ENCODE measurements at places on chromosomes 11 and 22.

DNA sequence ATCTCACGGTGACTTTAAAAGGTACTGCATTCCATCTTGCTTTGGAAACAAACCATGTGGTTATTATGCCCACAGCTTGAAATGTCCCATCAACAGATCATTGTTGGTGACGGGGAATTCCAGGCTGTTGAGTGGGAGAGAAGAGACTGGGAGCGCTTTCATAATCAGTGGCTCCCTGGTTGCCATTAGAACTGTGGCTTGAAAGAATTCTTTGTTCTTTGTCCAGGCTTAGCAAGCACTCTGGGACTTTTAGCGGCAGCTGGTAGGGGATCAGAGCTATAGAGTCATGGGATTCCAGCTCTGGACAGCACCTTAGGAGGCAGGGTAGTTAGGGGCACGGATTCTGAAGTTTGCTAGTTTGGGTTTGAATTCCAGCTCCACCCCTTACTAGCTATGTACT lies 22.0 kb downstream of the MMP20 start:
- DNase-seq = peak; percentile 67

DNA sequence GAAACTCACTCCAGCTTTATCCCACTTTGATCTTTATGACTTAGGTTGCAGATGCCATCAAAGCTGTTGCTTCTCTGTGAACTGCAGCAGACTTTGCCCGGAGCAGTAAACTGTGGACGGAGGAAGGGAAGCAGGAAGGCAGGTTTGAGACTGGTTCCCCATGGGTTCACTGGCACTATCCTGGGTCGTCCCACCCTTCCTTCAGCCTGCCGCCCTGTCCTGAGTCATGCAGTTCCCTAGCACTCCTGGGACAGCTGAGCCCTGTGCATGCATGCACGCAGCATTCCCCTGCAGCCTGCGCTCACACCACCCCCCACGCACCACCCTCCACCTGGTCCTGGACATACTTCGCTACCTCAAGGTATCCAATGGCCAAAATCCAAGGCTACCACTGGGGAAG lies 23.5 kb upstream of the P2RY2 start:
- DNase-seq = no peak

- no peak for DNase-seq
These were observed 101.8 kb downstream of the NAV2 start for GRCh38 chr11:19814421-19814820.

- no peak for DNase-seq
These were observed 38.8 kb downstream of the PDE2A start for GRCh38 chr11:72635309-72635915.

DNA sequence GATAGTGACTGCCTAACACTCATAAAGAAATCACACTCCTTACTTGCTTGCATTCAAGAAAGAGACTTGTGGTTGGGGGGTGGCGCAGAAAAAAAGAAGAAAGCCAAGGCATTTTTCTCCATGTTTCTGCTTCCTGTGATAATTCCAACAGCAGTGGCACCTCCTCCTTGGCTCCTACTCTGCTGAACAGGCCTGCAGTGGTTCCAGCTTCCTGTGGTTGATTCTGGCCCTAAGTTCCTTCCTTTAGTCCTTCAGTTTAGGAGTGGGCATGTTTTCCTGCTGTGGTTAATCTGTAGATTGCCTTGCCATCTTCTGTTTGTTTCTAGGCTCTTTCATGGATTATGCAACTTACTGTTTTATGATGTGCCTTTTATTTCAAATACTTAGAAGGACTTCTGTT lies 940.4 kb downstream of the DLG2 start:
- peak; percentile 0 for DNase-seq

GRCh38 chr11:113286509-113287497 lies 27.6 kb upstream of the TTC12 start:
- peak; percentile 6 for DNase-seq

- DNase-seq = peak; percentile 80
These were observed 14.6 kb downstream of the BBOX1 start for GRCh38 chr11:27055065-27055682.

GRCh38 chr11:76623884-76624419 lies 46.6 kb downstream of the LRRC32 start:
- DNase-seq = no peak

DNA sequence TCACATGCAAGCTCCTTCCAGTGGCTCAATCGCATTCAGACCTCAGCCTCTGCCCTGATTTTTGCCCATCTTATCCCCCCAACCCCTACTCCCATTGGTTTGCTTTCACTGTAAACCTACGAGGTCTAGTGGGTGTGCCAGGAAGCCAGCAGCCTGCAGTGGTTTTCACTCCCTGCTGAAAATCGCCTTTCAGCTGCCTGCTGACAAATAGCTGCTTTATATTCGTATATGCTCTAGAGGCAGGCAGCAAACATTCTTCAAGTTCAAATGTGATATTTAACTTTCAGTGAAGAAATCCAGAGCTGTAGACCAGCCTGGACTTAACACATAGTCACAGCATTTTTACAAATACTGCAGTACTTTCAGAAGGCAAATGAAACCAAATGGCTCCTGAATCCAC lies 92.8 kb upstream of the APOA1 start:
- DNase-seq = peak; percentile 70

- no peak for DNase-seq
These were observed 133.2 kb downstream of the APOL5 start for GRCh38 chr22:35850831-35851230.

DNA sequence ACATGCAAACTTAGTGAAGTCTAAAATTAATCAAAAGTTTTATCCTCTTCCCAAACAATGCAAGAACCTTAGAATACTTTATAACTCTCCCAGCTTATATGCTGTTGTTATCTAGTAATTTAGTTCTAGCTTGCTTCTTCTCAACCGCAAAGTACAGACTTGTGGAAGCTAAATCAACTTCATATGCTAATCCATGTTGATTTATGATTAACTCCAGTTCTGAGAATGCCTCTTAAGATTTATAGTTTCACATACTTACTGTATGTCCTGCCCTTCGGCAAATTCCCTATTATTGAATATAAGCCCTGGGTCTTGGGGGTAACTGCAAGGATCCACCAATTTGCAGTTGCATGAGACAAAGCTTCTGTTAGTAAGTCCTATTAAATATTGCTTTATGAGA lies 17.6 kb upstream of the SLC35F2 start:
- no peak for DNase-seq

- DNase-seq = no peak
These were observed 1097.2 kb upstream of the RAG2 start for GRCh38 chr11:37695283-37695682.

Data from choroid plexus epithelial cell (primary cell).